Femur (tissue), 1 donor: ENCODE measurements at places on chromosomes 13 and 19.
A peak's percentile ranks its signal among the peaks of the same experiment; 100 is the strongest.

DNA sequence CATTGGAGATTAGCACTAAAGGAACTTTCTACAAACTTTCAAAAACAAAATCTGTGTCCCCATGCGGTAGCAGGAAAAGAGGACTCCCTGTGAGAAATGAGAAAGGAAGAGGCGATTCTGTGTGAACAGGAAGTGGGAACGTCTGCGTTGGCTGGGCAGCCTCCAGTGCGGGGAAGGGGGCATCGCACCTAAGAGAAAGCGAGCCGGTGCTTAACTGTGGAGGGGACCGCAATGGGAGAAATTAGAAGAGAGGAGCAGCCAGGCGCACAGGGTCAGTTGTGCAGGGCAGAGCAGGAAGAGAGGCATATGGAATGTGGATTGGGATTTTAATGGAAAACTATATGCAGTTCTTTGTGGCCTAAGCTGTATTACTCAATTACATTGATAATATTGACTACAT, 77.4 kb upstream of the DOCK9 start:
- no peak for DNase-seq

- DNase-seq, result no peak
These were observed at the start of gene FFAR3 for GRCh38 chr19:35357867-35358573. Gene FFAR3, plus strand, starts transcription at chr19:35358460. Its CDS starts 431 bp downstream, at chr19:35358891.

DNA sequence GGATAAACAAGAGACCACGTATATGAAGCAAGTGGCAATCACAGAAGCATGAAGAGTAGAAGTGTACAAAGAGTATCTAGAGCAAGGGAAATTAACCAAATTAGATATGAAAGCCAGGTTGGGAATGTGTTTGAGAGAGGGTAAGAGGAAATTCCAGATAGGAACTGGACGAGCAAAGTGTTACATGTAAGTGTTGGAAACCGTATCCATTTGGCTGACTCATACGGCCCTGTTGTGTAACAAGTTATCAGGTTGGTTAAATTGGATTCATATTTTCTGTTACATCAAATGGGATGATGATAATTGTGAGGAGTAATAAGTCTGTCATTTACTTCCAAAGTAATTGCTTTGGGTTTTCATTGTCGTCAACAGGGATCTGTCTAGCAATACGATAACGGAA, 46.7 kb downstream of the RXFP2 start:
- no peak for DNase-seq

GRCh38 chr19:57389194-57389729, 392 bp upstream of the ZNF548 start:
- DNase-seq, result no peak

GRCh38 chr13:33550885-33551284, 265.3 kb upstream of the STARD13 start:
- no peak for DNase-seq

DNA sequence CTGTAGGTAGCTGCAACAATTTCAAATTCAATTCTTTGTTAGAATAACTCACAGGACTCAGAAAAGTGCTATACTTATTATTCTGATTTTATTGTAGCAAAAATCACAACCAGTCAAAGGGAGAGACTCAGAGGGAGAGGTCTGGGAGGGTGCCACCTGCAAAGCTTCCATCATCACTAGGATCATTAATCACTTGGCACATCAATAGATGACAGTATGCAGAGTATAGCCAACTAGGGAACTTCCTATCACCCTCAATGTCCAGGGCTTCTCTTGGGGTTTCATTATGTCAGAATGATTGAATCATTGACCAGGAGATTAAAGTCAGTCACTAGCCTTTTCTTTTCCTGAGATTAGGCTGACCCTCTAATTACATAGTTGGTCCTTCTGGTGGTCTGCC, 431.3 kb upstream of the ATXN8OS start:
- DNase-seq, result no peak

DNA sequence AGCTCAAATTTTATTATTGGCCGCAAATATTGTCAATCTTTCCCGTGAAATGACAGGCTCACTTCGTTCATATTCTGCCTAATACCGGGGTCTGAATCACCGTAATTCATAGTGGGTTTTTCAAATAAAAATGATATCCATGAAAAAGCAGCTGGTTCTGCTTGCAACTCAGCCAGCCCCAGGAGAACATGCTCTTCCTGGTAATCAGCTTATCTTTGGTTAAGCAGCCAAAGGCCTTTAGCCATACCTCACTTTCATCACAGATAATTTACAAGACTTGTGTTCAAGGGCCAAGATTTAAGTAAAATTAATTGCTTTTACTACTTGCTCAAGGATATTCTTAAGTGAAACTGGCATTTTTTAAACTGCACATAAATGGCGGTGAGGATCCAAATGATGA, 22.5 kb downstream of the RNASEH2B start:
- DNase-seq, result no peak

GRCh38 chr13:27953676-27954405, 15.3 kb downstream of the CDX2 start:
- DNase-seq, result peak; percentile 86

GRCh38 chr19:32164384-32164992, 180.9 kb upstream of the ZNF507 start:
- no peak for DNase-seq
